Tibial artery (tissue), 4 donors: ENCODE measurements at places on chromosomes 6 and 20.
A peak's percentile ranks its signal among the peaks of the same experiment; 100 is the strongest.

GRCh38 chr6:73657201-73657600 lies 3.4 kb upstream of the SLC17A5 start:
- peaks cover 5% of the 10 kb centered on the region for H3K36me3 ChIP-seq
- no peak for DNase-seq
- H3K27me3 ChIP-seq = no peaks in the 10 kb centered on the region
- no peak overlapping the region for H3K4me3 ChIP-seq

- no peak for DNase-seq
- no peaks in the 10 kb centered on the region for H3K27me3 ChIP-seq
- no peak overlapping the region for H3K27ac ChIP-seq
- no peaks in the 10 kb centered on the region for H3K36me3 ChIP-seq
- H3K4me3 ChIP-seq = no peak overlapping the region
Measured at GRCh38 chr6:146997062-146997461, 207.2 kb upstream of the STXBP5 start.

- no peaks in the 10 kb centered on the region for H3K27me3 ChIP-seq
- DNase-seq = peak; percentile 26
- peaks cover 12% of the 10 kb centered on the region for H3K4me1 ChIP-seq
- no peak overlapping the region for H3K27ac ChIP-seq
- H3K36me3 ChIP-seq = no peaks in the 10 kb centered on the region
Measured at GRCh38 chr6:119339941-119340456, 9.6 kb downstream of the MAN1A1 start.

DNA sequence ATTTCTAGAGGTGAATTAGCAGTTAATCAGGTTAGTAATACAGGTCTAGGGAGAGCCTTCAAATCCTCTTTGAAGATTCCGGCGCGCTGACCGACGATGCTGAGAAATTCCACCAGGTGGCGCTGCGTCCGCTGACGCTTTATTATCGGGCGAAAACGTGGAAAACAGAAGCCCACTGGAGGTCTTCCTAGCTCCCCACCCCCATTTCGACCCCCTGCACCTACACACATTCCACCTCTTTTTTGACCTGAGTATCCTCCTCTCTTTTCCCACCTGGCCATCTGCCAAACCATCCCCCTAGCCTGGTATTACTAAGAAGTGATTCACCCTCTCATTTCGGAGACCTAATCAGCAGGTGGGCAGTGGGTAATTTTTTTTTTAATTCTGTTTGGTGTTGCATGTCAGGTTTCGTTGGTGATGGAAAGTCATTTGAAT lies 65.4 kb upstream of the RIN2 start:
- H3K36me3 ChIP-seq = peaks cover 5% of the 10 kb centered on the region
- no peaks in the 10 kb centered on the region for H3K27me3 ChIP-seq
- peak; percentile 32 for DNase-seq
- H3K27ac ChIP-seq = no peak overlapping the region

DNA sequence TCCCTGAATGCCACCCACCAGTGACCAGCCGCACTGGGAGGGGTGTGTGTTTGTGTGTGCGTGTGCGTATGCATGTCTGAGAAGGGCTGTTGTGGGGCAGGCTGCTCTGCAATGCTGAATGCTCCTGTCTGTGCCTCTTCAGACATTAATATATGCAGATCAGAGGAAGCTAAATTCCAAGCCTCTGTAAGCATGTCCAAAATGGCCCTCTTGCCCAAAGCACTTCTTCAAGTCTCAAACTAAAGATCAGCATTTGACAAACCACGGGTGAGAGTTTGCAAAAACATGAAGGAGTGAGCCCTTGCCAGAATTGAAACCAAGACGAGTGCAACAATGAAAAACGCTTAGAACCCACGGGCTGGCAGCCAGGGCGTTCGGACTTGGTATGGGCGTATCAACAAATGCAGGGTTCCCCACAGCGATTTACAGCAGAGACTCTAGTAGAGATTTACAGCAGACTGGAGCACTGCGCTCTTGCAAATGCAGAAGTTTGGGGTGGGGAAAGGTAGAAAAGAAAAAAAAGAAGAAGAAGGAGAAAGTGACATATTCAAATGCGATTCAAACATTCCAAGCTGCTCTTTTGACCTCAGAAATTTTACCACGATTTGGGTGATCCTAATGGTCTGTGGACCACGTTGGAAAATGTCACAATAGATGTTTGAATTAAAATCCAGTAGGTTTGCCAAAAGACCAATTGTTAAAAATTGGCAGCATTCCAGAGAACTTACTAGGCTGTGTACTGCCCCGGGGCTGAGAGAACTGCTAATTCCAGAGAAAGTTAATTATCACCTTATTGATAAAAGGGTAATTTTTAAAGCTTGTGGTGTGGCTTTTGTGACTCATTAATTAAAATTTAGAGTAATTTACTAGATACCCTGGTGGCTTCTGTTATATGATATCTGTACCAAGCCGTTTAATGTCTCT lies 3.5 kb downstream of the SCML4 start:
- H3K4me3 ChIP-seq = peak overlapping the region; percentile 26
- no peak overlapping the region for H3K27ac ChIP-seq
- H3K27me3 ChIP-seq = no peaks in the 10 kb centered on the region
- peaks cover 13% of the 10 kb centered on the region for H3K4me1 ChIP-seq
- H3K36me3 ChIP-seq = no peaks in the 10 kb centered on the region

DNA sequence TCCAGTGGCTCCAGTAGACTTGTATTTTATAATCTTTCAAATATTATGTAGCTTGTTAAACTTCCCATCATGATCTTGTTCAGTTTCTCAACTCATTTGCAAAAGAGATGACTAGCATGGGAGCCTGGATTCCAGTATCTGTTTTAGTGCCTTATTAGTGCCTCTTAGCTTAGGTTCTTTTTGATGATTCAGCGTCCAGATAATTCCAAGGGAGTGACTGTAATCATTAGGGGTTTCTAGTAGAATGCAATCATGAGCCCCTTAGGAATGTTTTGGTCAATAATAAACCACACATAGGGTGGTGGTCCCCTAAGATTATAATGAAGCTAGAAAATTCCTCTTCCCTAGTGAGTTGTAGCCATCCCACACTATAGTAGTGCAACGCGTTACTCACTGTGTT lies 7.0 kb downstream of the CD2AP start:
- peaks cover 1% of the 10 kb centered on the region for H3K4me1 ChIP-seq
- H3K27ac ChIP-seq = no peak overlapping the region
- no peak for DNase-seq
- no peak overlapping the region for H3K4me3 ChIP-seq
- H3K36me3 ChIP-seq = no peaks in the 10 kb centered on the region

- DNase-seq = no peak
- no peaks in the 10 kb centered on the region for H3K4me1 ChIP-seq
- no peak overlapping the region for H3K4me3 ChIP-seq
Measured at GRCh38 chr6:121630716-121631115, 195.3 kb downstream of the GJA1 start.

- no peak overlapping the region for H3K4me3 ChIP-seq
- H3K27ac ChIP-seq = no peak overlapping the region
- no peaks in the 10 kb centered on the region for H3K27me3 ChIP-seq
- no peaks in the 10 kb centered on the region for H3K36me3 ChIP-seq
- DNase-seq = no peak
Measured at GRCh38 chr20:38181207-38181801, 16.2 kb upstream of the TGM2 start.

DNA sequence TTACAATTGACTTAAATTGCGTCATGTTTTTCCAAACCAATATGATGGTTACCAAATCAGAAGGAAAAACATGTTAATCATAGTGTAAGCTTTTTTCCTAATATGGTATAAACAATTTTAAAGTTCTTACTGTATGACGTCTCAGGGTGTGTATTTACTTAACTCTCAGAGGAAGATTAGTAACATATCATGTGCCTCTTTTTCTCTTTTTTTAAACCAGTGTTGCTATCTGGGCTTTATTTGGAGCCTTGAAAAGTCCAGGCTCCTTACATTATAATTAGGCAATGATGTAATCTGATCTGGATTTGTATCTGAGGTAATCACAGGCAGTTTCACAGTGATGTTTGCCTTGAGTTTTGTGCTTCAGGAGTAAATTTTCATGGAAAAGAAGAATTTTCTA lies 20.4 kb upstream of the RAB23 start:
- no peaks in the 10 kb centered on the region for H3K27me3 ChIP-seq
- no peaks in the 10 kb centered on the region for H3K36me3 ChIP-seq
- DNase-seq = no peak
- no peaks in the 10 kb centered on the region for H3K4me1 ChIP-seq

DNA sequence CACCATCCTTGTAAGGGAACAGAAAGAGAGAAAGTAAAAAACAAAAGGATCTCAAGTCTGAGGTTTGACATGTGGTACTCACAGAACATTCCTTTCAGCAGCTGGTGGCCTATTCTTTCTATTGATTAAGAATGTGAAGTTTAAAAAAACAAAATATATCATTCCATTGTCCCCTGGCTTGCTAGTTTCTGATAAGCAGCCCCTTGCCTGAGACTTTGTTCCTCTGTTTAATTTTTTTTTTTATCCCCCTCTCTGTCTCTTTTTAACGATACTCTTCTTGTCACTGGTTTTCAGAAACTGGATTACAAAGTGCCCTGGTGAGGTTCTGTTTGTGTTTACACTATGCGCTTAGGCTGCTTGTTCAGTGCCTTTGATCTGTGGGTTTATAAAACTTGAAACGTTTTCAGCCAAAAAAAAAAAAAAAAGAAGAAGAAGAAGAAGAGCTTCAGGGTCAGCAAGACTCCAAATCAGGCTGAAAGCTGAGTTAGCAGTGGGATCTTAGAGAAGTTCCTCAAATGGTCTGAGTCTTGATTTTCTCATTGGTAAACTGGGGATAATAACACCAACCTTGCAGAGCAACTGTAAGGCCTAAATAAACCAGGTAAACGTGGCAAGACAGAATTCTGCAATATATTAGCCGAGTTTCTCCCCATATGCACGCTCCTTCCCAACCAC lies 45.1 kb upstream of the SLC22A23 start:
- no peak overlapping the region for H3K27ac ChIP-seq
- H3K4me3 ChIP-seq = no peak overlapping the region
- no peaks in the 10 kb centered on the region for H3K36me3 ChIP-seq

GRCh38 chr6:155887421-155887820 lies 431.8 kb upstream of the NOX3 start:
- DNase-seq = no peak
- H3K4me3 ChIP-seq = no peak overlapping the region
- peaks cover 19% of the 10 kb centered on the region for H3K4me1 ChIP-seq
- H3K36me3 ChIP-seq = no peaks in the 10 kb centered on the region

GRCh38 chr20:9286501-9287461 lies 217.9 kb downstream of the PLCB4 start:
- no peaks in the 10 kb centered on the region for H3K36me3 ChIP-seq
- peaks cover under 1% of the 10 kb centered on the region for H3K4me1 ChIP-seq
- DNase-seq = no peak
- no peak overlapping the region for H3K4me3 ChIP-seq
- no peaks in the 10 kb centered on the region for H3K27me3 ChIP-seq
- H3K27ac ChIP-seq = no peak overlapping the region

- no peaks in the 10 kb centered on the region for H3K4me1 ChIP-seq
- H3K27me3 ChIP-seq = no peaks in the 10 kb centered on the region
- no peak overlapping the region for H3K4me3 ChIP-seq
- no peaks in the 10 kb centered on the region for H3K36me3 ChIP-seq
- no peak for DNase-seq
Measured at GRCh38 chr6:169503422-169504152, 198.2 kb downstream of the WDR27 start.

DNA sequence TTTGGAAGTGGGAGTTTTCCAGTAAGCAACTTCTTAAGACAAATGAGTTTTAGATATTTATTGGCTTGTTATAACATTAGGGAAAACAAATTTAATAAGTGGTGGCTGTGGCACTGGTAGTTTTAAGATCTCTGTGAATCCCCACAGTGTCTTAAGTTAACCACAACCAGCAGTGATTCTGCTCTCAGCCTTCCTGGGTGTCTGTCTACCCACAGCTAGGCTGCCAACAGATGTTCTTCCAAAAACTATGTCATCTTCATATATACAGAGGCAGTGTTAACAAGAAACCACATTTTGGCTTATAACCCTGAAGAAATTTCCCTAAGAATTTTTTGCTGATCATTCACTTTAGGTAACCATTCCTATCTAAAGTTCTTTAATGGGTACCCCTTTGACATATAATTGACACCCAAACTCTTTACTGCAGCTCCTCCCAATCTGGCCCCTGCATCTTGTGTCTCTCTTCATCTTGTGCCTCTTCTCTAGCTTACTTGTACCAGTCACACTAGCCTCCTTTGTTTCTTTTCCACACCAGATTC lies 52.7 kb downstream of the TOP1 start:
- H3K27me3 ChIP-seq = no peaks in the 10 kb centered on the region
- H3K4me3 ChIP-seq = no peak overlapping the region
- no peak for DNase-seq
- peaks cover 40% of the 10 kb centered on the region for H3K36me3 ChIP-seq
- peaks cover 18% of the 10 kb centered on the region for H3K4me1 ChIP-seq

DNA sequence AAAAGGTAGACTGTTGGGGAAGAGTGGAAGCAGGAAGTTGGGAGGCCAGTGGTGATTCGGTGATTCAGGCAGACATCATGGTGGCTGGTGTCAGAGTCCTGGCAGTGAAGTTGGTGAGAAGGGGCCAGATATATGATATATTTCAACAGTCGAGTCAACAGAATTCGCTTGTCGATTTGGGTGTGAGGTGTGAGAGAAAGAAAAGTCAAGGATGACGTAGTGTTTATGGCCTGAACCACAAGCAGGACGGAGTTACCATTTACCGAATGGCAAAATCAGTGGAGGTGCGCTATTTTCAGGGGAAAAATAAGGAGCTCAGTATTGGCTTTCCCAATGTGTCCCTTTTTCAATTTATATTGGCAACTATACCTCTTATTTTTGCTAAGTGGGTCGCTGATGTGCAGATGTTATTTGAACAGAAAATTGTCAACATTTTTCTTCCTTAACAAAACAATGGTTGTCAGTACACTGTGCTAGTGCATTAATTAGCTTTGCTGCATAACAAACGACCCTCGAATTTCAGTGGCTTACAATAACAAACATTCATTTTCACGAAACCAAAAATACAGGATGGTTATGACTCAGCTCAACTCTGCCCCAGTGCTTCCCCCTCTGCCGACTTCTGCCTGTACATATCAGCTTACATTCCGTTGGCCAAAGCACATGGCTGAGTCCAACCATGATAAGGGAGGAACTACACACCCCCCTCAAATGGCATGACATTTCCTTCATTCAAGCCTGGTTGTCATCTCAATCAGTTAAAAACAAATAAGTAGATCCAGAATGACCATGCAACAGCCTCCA lies 255.0 kb upstream of the ZFP64 start:
- no peaks in the 10 kb centered on the region for H3K36me3 ChIP-seq
- no peak overlapping the region for H3K4me3 ChIP-seq
- DNase-seq = no peak
- no peaks in the 10 kb centered on the region for H3K27me3 ChIP-seq
- no peaks in the 10 kb centered on the region for H3K4me1 ChIP-seq

DNA sequence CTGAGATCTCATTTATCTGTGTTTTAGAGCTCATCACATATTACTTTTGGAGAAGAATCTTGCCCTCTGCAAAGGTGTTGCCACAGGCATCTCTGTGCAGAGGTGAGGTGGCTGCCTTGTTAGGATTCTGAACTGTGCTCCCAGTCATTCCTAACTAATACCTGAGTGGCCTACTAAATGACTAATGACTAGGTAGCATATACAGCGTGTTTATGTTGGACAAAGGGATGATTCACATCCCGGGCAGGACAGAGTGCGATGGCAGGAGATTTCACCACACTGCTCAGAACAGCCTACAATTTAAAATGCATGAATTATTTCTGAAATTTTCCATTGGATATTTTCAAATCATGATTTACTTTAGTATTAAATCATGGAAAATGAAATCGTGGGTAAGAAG lies 23.1 kb upstream of the CGA start:
- no peak overlapping the region for H3K27ac ChIP-seq
- peaks cover 4% of the 10 kb centered on the region for H3K27me3 ChIP-seq
- no peaks in the 10 kb centered on the region for H3K4me1 ChIP-seq
